ENCODE measurements at places on chromosomes 4 and X. TPM values are rescaled to one million over a fixed set of nuclear protein-coding genes. Genes with fewer than 3 reads are reported as not detected.
A peak's percentile ranks its signal among the peaks of the same experiment; 100 is the strongest.

Gene DGKK
- not detected for total RNA-seq

Gene HTR2C
- total RNA-seq: not detected

Gene AMER1
- 3.9 TPM for total RNA-seq

Gene KDR
- 0.18 TPM for total RNA-seq

Gene SRP72
- 82.4 TPM for total RNA-seq

GRCh38 chrX:39693298-39693697 is 404.5 kb downstream of the BCOR start:
- no peaks in the 10 kb centered on the region for H3K27me3 ChIP-seq
- no peaks in the 10 kb centered on the region for H3K4me1 ChIP-seq
- DNase-seq: no peak

GRCh38 chr4:79381161-79381560 is 26.9 kb downstream of the GK2 start:
- H3K36me3 ChIP-seq: no peaks in the 10 kb centered on the region
- no peak for DNase-seq

DNA sequence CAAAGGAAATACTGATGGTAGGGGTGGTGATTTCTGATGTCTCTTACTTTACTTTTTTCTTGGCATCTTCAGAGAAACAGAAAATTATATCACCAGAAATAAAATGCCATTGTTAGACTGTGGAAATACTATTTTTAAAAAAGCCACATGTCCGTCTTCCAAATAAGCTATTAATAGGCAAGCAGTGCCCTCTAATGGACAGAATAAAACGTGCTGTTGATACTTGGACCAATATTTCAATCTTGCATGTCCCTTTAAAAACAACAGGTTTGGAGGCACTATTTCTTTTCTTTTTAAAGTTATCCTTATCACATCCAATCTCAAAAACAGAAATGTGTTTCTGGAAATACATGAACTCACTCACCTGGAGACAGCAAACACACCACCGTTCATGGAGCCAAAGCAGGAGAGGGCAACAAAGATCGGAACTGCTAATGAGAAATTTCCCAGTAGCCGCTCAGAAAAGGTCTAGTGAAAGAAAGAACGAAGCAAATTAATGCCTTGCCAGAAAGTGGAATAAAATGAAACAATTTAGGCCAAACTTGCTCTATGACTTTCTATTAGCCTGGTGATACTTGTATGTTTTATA is 59.2 kb downstream of the SLC7A11 start:
- no peak overlapping the region for H3K27ac ChIP-seq
- no peaks in the 10 kb centered on the region for H3K27me3 ChIP-seq
- no peak for DNase-seq
- H3K4me3 ChIP-seq: no peak overlapping the region
- H3K4me1 ChIP-seq: no peaks in the 10 kb centered on the region

- H3K4me3 ChIP-seq: no peak overlapping the region
- no peak for DNase-seq
Observed at GRCh38 chrX:107146670-107147069, 28.0 kb upstream of the RBM41 start.

- no peaks in the 10 kb centered on the region for H3K27me3 ChIP-seq
- no peak for DNase-seq
- peaks cover 47% of the 10 kb centered on the region for H3K4me1 ChIP-seq
- H3K36me3 ChIP-seq: no peaks in the 10 kb centered on the region
Observed at GRCh38 chr4:113636877-113637276, 124.7 kb downstream of the CAMK2D start.

DNA sequence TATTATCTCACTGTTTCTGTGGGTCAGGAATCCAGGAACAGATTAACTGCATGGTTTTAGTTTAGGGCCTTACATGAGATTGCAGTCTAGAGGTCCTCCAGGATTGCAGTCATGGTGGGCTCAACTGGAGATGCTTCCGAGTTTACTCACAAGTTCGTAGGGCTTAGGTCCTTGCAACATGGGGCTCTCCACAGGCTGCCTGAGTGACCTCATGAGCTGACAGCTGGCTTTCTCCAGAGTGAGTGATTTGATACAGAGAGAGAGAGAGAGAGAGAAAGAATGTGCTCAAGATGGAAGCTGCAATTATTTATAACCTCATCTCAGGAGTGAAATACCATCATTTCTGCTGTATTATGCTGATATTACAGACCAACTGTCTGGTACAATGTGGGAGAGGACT is 168.9 kb downstream of the GPAT3 start:
- no peaks in the 10 kb centered on the region for H3K36me3 ChIP-seq
- no peaks in the 10 kb centered on the region for H3K4me1 ChIP-seq
- no peak overlapping the region for H3K27ac ChIP-seq
- no peaks in the 10 kb centered on the region for H3K27me3 ChIP-seq
- no peak overlapping the region for H3K4me3 ChIP-seq

DNA sequence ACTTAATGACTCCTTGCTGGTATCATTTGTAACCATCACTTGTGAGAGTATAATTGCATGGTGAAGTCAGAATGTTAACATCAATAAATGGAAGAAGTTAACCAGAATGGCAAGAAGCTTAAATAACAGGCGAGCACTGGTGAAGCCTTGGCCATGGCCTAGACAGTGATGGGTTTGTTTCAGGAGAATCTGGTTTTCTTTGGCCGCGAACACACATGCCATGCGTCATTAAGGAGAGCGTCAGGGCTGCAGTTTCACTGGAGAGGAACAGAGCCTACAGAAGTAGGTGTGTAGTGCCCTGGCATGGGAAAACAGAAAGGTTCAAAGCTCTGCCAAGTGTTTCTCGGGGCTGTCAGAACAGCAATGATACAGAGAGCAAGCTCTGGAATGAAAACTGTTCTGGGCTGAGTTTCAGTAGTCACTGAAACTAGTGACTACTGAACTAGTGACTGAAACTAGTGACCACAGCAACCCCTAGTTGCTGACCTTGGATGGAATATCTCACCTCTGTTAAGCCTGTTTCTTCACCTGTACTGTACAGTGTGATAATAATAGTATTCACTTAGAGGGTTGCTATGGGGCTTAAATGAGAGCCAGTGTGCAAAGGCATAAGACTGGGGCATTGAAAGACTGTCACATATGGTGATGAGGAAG is 93.8 kb downstream of the C4orf51 start:
- H3K27me3 ChIP-seq: no peaks in the 10 kb centered on the region
- no peak overlapping the region for H3K27ac ChIP-seq
- no peak for DNase-seq
- no peak overlapping the region for H3K4me3 ChIP-seq
- no peaks in the 10 kb centered on the region for H3K36me3 ChIP-seq

DNA sequence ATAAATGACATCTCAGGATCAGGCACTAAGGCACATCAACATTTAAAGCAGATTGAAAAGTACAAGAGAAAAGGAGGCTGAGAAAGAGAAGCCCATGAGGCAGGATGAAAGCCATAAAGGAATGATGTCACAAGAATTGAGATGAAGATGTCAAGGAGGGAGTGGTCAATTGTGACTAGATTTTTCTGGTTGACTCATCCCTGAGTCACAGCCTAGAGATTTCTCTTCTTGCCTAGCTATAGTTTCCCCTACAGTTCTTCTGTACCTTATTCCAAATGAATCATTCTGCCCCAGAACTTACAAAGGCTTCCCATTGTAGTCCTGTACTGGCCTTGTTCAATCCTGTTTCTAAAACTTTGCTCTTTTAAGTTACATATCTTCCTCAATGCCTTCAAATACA is 3.4 kb upstream of the USP53 start:
- H3K36me3 ChIP-seq: no peaks in the 10 kb centered on the region
- DNase-seq: peak; percentile 88
- no peaks in the 10 kb centered on the region for H3K4me1 ChIP-seq
- no peaks in the 10 kb centered on the region for H3K27me3 ChIP-seq
- no peak overlapping the region for H3K4me3 ChIP-seq

- H3K27me3 ChIP-seq: no peaks in the 10 kb centered on the region
- H3K4me3 ChIP-seq: no peak overlapping the region
- DNase-seq: no peak
- no peaks in the 10 kb centered on the region for H3K36me3 ChIP-seq
- peak overlapping the region; percentile 13 for H3K27ac ChIP-seq
- H3K4me1 ChIP-seq: peaks cover 36% of the 10 kb centered on the region
Observed at GRCh38 chr4:1293531-1293941, 3.8 kb downstream of the MAEA start.

GRCh38 chrX:129781134-129781672 is 1.5 kb downstream of the SASH3 start:
- DNase-seq: no peak
- H3K36me3 ChIP-seq: no peaks in the 10 kb centered on the region
- H3K27ac ChIP-seq: no peak overlapping the region

DNA sequence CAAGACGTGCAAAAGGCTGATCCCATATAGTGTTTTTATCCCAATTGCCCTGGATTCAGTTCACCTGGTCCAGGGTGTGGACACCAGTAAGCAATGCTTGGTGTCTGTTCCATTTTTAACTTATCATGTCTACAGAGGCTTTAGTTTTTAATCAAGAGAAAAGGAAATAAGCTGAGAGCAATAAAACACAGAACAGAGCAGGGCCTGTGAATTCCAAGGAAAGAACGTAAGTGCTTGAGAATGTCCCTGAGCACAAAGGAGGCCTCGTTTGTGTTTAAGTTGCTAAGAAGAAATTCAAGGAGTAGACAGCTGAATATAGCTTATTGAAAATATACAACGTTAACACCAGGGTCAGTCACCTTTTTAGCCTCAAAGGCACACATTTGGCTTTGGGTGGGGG is 191.3 kb downstream of the GPC3 start:
- no peak for DNase-seq
- H3K4me1 ChIP-seq: no peaks in the 10 kb centered on the region
- H3K27ac ChIP-seq: no peak overlapping the region
- no peak overlapping the region for H3K4me3 ChIP-seq
- no peaks in the 10 kb centered on the region for H3K36me3 ChIP-seq

GRCh38 chrX:112766774-112767173 is 73.9 kb downstream of the AMOT start:
- H3K27ac ChIP-seq: no peak overlapping the region
- no peak for DNase-seq
- no peak overlapping the region for H3K4me3 ChIP-seq
- no peaks in the 10 kb centered on the region for H3K36me3 ChIP-seq
- H3K4me1 ChIP-seq: no peaks in the 10 kb centered on the region

- no peak for DNase-seq
- H3K27ac ChIP-seq: no peak overlapping the region
- no peaks in the 10 kb centered on the region for H3K36me3 ChIP-seq
- H3K27me3 ChIP-seq: no peaks in the 10 kb centered on the region
Observed at GRCh38 chrX:41522671-41523070, 75.5 kb downstream of the NYX start.
